ENCODE measurements at places on chromosomes 1 and 21.

DNA sequence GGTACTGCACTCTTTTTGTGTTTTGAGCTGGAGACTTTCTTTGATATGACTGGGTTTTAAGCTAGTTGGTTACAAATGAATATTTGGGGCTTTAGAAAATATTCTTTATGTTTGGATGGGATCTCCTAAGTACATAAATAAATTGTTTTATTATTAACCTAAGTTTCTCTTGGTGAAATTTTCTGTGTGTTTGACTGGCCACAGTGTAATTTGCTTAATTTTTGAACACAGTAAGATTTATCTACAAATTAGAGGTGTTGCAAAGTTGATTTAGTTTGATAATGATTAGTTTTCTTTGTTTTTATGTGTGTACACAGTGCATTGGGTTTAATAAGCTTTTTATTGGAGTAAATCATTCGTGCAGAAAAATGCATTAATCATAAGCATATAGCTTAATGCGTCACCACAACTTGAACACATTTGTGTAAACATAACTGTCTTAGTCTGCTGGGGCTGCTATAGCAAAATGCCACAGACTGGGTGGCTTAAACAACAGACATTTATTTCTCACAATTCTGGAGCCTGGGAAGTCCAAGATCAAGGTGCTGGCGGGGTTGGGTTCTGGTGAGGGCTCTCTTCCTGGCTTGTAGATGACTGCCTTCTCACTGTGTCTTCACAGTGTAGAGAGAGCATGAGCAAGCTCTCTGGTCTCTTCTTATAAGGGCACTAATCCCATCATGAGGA lies 17.4 kb upstream of the SLC6A9 start:
- DNase-seq = no peak

GRCh38 chr1:20589331-20590278 lies 708 bp downstream of the CDA start:
- DNase-seq = no peak

GRCh38 chr21:43748622-43749021 lies 27.5 kb downstream of the CSTB start:
- DNase-seq = no peak

DNA sequence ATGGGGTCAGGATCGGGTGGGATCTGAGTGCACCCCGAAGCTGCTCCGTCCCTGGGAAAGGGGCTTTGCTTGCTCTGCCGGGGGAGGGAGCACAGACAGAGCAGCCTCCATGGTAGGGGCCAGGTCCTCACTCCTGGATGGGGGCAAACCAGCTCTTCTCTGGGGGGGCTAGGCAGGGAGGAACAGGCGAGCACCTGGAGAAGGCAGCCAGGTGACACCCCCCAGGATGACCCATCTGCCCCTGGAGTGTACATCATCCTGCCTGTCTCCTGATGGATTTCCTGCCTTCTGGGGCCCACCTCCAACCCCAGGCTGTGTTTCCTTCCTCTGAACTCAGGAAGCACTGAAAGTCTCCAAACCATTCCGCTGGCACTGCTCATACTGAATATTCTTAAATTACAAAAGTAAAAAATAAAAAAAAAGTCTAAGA lies 248.0 kb downstream of the RHOU start:
- no peak for DNase-seq

DNA sequence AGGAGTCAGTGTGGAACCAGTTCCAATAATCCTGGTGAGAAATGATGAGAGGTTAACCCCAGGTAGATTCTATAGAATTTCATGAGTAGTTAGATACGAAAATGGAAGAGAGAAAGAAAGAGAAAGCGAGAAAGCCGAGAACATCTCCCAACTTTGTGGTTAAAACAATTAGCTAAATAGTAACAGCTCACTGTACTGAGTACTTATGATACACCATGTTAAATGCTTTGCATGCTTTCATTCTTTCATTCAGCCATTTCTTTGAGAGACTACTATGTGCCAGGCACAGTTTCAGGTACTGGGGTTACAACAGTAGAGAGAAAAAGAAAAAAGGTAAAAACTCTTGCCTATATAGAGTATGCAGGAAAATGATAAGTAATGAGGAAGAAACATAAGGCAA lies 109.7 kb upstream of the SYT6 start:
- DNase-seq = no peak

- DNase-seq = no peak
Observed at GRCh38 chr1:227891223-227891954, 56.3 kb downstream of the WNT9A start.

DNA sequence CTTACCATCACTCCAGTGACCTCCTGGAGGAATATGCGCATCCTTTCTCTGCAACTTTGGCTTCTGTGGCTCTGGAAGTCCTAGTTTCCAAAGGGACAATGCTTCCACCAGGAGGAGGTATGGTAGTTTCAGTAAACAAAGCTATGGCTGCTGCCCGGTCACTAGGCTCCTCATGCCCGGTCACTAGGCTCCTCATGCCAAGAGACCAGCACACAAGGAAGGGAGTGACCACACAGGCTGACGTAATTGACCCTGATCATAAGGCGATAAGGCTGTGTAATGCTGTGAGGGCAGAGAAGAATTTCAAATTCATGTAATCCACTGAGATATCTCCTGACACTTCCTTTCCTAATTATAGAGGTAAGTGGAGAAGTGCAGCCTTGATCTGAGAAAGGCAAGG lies 102.9 kb downstream of the DTL start:
- no peak for DNase-seq

DNA sequence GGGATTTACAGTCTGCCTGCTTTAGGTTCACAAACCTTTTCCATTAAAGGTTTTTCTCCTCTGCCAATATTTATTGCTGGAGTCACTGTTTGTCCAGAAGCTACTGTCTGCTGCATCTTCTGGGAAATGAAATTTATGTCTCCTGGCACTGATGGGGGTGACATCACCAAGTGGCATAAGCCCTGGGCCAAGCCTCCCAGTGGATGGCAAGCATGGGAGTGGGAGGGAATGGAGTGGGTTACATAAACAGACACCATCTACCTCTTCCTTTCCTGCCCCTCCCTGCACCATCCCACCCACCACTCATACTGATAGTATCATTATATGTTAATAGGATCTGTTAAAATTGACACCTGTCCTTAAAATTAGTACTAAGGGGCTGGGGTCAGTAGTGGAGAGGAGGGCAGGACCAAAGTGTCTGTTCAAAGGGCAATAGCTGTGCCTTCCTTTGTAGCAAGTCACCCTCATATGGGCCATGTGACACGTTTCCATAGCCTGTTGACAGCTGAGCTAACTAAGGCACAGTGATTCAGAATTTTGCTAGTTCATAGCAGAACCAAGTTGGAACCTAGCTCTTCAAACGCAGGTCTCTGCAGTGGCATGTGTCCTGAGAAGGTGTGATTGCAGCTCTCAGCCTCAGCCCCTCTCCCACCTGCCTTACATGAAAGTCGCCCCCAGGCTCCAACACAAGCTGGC lies 71.0 kb downstream of the MAB21L3 start:
- no peak for DNase-seq

DNA sequence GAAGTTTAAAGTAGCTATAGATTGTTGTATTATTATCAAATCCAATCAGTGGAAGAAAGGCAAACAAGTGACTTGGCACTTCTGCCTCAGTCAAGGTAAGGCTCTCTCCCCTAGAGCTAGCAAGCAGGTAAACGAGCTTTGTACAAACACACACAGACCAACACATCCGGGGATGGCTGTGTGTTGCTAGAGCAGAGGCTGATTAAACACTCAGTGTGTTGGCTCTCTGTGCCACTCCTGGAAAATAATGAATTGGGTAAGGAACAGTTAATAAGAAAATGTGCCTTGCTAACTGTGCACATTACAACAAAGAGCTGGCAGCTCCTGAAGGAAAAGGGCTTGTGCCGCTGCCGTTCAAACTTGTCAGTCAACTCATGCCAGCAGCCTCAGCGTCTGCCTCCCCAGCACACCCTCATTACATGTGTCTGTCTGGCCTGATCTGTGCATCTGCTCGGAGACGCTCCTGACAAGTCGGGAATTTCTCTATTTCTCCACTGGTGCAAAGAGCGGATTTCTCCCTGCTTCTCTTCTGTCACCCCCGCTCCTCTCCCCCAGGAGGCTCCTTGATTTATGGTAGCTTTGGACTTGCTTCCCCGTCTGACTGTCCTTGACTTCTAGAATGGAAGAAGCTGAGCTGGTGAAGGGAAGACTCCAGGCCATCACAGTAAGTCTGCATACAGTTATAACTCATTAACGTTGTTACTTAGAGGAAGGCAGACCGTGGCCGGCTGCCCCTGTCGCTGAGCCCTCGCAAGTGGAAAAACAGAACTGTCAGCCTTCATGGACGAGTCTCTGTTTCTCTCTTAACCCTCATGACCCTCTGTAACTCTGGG lies at the start of gene PALMD:
Gene PALMD, plus strand, starts transcription at position 415 of the 833 bp plus-strand sequence. Its CDS starts 205 bp downstream, at position 620.
- no peak for DNase-seq

DNA sequence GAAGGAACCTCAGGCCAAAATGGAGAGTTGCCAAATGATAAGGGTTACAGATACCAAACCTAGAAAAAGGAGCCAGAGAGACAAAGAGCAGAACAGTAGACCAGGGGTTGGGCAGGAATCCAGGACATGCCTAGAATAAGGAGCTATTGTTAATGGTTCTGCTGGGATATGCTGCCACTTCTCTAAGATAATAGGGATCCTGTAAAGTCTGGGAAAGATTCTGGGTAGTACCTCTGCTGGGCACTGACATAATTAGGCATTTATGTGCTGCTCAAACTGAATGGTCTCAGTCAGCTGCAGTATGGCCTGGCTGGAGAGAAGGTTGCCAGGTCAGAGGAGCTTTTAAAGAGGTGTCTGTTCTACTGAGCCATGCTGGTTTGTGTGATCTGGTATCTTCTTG lies 19.9 kb upstream of the NRIP1 start:
- DNase-seq = no peak

- no peak for DNase-seq
Observed at GRCh38 chr1:64986903-64987871, 20.8 kb upstream of the JAK1 start.

DNA sequence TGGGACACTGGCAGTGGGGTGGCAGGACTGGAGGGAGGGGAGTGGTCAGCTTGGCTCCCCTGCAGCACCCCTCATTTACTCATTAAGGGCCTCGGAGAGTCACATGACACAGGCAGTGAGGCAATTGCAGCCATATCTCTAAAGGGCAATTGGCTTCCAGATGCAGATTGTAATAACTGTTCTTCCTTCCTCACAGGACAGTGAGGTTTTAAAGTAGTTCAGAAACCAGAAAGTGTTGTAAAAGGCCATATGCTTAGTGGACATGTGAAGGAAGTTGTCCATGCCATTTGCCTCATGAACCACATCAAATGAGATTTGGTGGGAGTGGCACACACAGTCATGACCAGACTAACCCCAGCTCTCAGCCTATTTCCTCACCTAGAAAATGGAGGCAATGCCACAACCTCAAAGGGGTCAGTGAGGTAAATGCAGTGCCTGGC lies 11.1 kb downstream of the MTX1 start:
- DNase-seq = no peak

GRCh38 chr1:184479435-184480167 lies 92.8 kb downstream of the C1orf21 start:
- DNase-seq = no peak

GRCh38 chr1:167278497-167278896 lies 57.8 kb downstream of the POU2F1 start:
- no peak for DNase-seq

DNA sequence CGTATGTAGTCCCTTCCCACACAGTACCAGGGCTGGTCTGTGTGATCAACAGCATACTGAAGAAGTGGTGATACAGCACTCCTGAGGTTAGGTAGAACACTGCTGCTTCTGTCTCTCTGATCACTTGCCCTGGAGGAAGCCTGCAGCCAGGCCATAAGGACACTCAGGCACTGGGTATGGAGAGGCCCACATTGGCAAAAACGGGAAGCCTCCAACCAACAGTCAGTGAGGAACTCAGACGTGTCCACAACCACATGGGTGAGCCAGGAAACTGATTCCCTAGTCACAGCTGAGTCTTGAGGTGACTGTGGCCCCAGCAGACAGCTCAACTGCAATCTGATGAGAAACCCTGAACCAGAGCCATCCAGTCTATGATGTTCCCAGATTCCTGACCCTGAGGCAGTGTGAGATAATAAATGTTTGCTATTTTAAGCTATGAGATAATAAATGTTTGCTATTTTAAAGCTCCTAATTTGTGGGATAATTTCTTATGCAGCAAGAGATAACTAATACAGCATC lies 62.5 kb downstream of the COQ8A start:
- DNase-seq = no peak

DNA sequence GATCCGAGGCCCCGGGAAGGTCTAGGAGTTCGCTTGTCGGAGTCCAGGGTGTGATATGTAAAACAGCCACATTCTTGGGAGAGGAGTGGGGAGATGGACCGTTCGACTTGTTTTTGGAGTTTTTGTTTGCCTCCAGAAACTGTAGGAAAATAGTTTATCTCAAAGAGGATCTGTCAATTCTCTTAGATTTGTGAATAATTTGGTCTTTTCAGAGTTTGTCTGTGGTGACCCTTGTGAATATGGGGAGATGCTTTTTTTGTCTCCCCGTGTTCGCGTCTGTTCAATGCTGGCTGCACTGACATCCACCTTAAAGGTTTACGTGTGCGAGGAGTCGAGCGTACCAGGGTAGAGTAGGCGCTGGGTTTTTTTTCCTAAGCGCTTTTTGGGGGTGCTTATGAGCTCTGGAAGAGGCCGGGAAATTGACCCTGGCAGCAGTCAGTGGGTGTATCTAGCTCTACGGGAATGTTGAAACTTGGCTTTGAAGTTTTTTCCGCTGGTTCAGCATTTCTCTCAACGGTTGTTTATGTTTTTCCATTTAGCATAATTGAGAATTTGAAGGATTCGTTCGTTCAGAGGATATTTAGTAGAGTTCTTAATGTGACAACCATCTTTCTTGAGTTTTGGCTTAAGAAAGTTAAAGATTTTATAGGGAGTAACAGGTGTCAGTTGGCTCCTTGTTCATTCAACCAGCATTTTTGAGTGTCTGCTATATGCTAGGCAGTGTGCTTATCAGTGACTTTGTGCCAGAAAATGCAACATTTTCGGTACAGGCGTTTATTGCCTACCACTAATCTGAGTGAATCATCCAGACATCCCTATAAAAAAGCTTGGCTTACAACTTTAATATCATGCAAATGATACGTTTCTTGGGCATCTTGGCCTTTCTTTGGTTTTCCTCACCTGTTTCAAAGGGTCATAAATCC lies 1.2 kb downstream of the SZRD1 start:
- no peak for DNase-seq

GRCh38 chr1:29984166-29984861 lies 739.1 kb downstream of the MATN1 start:
- no peak for DNase-seq

DNA sequence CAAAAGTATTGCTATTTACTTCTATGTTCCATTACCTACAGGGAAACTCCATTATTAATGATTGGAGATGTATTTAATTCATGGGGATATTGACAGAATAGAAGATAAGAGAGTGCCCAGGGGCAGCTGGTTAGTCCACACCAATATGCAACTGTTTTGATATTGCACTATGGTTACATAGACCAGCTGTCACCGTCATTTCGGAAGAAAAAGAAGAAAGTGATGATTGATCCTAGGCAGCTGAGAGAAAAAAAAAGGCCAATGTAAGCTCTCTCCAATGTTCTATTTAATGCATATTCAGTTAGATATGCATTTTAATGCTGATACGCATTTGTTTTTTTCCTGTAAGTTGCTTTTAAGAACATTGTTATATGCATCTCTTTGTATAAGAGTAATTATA lies 1367.2 kb downstream of the KCNT2 start:
- no peak for DNase-seq

- DNase-seq = no peak
Observed at GRCh38 chr1:68141071-68142021, 90.9 kb upstream of the DIRAS3 start.
